GM23338 (cell line): ENCODE measurements at places on chromosomes 7 and 10.

DNA sequence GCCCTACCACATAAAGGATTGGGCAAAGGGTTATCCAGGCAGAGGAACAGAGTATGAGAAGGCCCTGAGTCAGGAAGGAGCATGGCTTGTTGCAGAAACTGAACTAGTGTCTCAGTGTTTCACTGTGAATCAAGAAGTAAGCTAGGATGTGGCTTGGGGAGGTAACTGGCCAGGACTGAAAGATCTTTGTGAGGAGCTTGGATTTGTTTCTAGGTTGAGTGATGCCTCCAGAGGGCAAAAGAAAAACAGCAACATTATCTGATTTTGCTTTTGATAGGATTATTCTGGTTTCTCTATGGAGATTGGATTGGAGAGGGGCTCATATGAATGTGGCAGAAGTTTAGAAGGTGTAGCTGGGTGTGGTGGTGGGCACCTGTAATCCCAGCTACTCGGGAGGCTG is 137.9 kb upstream of the HDAC9 start:
- peak; percentile 55 for DNase-seq

GRCh38 chr10:43814663-43815062 is 166.0 kb upstream of the ZNF32 start:
- no peak for DNase-seq

- DNase-seq, result no peak
Measured at GRCh38 chr7:2929321-2930201, 85.5 kb upstream of the GNA12 start.

DNA sequence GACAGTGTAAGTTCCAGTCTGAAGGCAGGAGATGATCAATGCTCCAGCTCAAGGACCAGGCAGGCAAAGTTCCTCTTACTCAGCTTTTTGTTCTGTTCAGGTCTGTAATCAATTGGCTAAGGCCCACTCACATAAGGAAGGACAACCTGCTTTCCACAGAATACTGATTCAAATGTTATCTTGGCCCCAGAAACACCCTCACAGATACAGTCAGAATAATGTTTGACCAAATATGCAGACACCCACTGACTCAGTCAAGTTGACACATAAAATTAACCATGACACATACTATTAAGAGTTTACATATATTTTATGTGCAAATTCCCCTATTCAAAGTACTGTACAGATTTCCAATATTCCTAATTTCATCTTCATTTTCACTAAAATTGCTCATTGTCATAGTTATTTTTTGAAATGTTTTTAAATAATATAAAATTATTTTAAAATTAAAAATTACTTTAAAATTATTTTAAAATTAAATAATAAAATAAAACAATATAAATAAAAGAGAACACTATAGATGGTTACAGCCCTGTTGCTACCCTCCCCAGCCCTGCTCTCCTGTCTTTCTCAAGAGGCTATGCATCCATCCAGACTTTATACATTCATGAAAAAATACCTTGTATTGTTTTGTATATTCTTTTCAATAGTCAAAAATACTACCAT is 59.4 kb downstream of the RAB11FIP2 start:
- DNase-seq, result no peak

GRCh38 chr7:3956949-3957348 is 655.9 kb downstream of the SDK1 start:
- DNase-seq, result no peak

DNA sequence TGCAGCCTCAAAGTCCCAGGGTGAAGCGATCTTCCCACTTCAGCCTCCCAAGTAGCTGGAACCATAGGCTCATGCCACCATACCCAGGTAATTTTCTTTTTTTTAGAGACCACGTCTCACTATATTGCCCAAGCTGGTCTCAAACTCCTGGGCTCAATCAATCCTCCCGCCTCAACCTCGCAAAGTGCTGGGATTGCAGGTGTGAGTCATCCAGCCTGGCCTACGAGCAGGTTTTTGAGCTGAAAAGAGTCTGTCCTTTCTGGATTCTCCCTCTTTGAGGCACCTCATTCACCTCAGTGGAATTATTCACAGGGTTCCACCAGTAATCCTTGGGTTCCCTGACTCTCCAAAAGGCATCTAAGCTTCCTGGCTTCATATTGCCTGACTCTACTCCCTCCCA is 7.6 kb upstream of the LEP start:
- DNase-seq, result no peak

DNA sequence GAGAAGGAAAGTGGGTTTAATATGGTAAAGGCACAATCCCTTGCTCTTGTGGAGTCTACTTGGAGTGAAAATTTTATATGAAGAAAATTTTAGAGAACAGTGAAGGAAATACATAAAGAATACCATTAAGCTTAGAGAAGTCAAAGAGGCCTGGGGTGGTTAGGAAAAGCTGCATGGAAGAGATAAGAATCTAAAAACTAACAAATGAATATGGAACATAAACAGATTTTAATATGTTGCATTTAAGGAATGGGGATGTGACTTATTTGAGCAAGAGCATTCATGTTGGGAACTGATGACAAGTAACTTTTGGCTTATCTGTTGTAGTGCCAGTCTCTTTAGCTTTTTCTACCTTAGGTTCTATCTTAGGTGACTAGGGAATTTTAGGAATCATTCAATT is 31.0 kb downstream of the AHR start:
- DNase-seq, result no peak

DNA sequence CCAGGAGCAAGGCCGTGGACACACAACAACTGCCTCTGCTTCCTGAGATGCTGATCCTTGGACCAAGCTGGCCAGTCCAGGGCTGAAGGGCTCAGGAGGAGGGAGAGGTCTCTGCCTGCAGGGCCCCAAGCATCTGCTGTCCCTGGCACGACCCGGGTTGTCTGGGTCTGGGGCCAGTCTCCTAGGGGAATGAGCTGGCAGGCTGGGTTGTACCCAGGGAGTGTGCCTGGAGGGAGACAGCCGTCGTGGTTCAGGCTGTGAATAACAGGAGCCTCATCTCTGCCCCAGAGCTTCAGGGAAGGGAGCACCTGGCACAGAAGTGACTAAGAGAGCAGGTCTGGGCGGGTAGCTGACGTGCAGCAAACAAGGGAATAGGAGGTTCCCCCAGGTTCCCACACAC is 17.9 kb upstream of the SERPINE1 start:
- no peak for DNase-seq

GRCh38 chr10:28432210-28432676 is 100.7 kb upstream of the WAC start:
- peak; percentile 90 for DNase-seq

DNA sequence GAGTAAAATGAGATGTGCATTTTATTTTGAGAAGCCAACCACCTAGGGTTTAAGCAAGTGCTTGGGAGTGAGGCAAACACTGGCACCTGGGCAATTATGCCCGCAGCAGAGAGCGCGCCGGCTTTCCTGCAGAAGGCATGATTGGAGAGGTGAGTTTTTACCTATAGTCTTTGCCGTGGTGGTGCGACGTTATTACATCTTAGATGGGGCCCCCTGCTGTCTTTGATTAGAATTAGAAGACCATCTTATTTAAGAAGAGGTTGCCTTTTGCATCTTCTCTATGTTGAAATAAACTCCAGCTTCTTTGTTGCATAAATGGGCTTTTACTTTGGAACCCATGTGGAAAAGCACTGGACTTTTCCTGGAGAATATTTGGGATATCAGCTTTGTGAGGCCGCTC is 409.5 kb downstream of the GLRX3 start:
- no peak for DNase-seq

GRCh38 chr7:132750530-132751217 is 174.4 kb upstream of the PLXNA4 start:
- DNase-seq, result peak; percentile 21

- peak; percentile 77 for DNase-seq
Measured at GRCh38 chr10:72274730-72275350, 1.1 kb downstream of the DDIT4 start.

- DNase-seq, result no peak
Measured at GRCh38 chr10:17067376-17068264, 62.0 kb downstream of the CUBN start.

- DNase-seq, result peak; percentile 44
Measured at GRCh38 chr7:95045236-95045923, 138.0 kb downstream of the PPP1R9A start.

DNA sequence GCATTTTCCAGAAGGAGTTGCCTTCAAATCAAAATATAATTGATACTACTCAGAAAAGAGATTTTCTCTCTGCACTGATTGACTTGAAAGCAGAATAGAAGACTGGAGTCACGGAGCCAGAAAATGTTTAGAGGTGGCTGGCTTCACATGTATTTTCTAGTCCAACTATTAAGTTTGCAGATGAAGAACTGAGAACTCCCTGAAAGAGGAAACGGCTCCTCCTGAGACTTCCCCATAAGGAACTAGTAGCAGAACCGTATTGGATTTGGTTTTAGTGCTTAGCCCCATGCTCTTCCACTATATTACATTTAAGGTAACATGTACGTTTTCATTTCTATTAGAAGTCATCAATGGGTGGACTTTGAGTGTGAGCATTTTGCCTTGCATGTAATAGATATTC is 946.3 kb downstream of the CNTNAP2 start:
- no peak for DNase-seq

DNA sequence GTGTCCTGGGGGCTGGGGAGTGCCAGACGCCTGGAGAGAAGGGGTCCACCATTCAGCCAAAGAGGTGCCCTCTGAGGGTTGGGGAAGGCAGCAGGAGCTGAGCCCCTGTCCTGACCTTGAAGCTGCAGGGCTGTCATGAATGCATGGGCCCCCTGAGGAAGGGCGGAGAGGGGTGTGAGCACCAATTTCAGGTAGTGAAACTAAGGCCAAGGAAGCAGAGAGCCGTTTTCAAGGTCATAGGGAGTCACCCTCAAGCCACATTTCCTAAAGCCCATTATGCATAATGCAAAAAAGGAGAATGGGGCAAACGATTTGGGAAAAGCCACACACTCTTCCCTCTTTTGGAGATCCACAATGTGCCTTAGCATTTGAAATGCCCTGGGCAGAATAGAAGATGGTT is 37.2 kb downstream of the FIGNL1 start:
- DNase-seq, result no peak

GRCh38 chr10:69335063-69335587 is 56.8 kb downstream of the HK1 start:
- DNase-seq, result no peak

DNA sequence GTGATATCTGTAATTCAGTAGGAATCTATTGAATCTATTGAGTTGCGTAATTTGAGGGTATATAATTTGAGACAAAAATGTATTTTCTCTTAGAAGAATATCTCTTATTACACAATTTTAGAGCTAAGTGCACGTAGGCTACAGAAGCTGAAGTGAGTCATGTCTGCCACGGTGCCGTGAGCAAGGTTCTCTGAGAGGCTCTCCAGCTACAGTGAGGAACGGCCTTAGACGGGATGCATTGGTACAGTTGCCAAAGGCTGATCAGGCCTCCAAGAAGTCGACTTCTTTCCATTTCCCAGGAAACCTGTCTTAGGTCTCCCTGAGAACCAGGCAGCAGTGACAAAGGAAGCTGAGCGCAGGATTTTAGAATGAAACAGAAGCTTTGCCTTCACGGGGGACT is 28.6 kb downstream of the TCERG1L start:
- DNase-seq, result no peak

GRCh38 chr10:122162671-122163173 is 108.4 kb upstream of the BTBD16 start:
- DNase-seq, result peak; percentile 74

- no peak for DNase-seq
Measured at GRCh38 chr10:25382029-25382810, 207.4 kb downstream of the GPR158 start.

GRCh38 chr7:38685851-38686250 is 54.7 kb upstream of the AMPH start:
- DNase-seq, result no peak

- DNase-seq, result no peak
Measured at GRCh38 chr7:19958309-19958896, 185.0 kb upstream of the TMEM196 start.

- DNase-seq, result no peak
Measured at GRCh38 chr10:79345241-79346011, 1.8 kb upstream of the PPIF start.

DNA sequence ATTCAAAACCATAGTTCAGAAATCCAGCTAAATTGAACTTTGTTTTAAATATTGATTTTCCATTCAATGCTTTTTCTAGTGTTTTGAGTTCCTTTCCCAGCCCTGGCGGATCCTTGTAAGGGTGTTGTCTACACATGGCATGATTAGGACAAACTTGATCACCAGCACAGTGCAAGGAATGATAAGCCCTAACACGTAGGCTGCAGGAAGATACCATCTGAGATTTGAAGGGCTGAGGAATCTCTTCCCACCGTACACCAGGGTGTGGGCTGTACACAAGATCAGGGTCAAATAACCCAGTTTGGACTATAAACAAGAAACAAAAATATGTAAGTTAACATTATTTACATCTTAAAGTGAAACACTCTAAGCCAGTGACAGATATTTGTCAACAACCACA is 27.4 kb downstream of the STEAP4 start:
- DNase-seq, result no peak

GRCh38 chr10:124453960-124454610 is 4.2 kb upstream of the NKX1-2 start:
- DNase-seq, result peak; percentile 80

- DNase-seq, result no peak
Measured at GRCh38 chr7:107025449-107026103, 18.9 kb upstream of the PRKAR2B start.

DNA sequence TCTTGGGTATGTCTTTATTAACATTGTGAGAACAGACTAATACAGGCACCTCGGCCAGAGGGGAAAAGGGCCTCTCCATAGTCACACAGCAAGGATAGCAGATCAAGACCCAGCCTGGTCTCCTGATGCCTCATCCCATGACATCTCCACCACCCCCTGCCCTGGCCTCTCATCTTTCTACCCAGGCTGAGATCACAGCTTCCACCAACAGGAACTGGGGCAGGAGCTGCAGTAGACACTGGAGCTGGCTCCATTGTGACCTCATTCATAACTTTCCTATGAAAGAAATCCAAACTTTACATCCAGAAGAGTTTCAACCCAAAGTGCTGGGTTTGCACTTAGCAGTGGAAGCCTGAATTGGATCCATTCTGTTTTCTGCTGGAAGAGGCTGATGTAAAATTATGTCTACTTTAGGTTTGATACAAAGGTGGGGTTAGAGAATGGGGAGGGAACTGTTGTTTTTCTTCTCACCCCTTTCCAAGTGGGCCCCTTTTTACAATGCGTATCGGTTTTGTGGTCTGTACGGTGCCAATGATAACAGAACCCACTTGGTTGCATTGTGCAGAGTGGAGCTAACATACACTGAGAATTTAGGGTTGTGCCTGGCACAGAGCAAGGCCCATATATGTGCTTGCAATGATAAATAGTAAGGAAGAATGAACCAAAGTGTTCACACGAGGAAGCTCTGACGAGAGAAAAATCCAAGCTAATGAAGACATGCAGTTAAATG is 28.6 kb upstream of the INSIG1 start:
- no peak for DNase-seq

- DNase-seq, result no peak
Measured at GRCh38 chr7:130996833-130997231, 262.8 kb upstream of the KLF14 start.

DNA sequence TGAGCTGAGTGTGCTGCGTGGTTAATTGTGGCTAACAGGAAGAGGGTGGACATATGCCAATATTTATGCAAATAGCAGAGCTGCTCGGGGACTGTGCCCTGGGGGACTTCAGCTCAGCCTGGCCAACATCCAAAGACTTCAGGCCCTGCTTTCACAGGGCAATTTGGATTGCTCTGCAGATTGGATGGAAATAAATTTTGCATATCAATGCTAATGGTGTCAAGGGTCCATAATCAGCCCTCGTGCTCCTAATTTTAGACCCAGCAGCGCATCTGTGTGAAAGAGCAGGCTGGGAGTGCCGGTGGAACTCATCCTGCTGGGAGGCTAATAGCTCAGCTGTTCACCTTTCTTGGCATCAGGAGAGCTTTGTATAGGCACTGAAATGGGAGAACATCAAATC is 270.1 kb downstream of the TCERG1L start:
- DNase-seq, result no peak
